ENCODE measurements at places on chromosomes 16 and 17.

GRCh38 chr16:65763640-65764305 is 602.7 kb upstream of the CDH5 start:
- no peak for DNase-seq

- no peak for DNase-seq
Observed at GRCh38 chr17:64022611-64023063, 2.2 kb upstream of the ICAM2 start.

DNA sequence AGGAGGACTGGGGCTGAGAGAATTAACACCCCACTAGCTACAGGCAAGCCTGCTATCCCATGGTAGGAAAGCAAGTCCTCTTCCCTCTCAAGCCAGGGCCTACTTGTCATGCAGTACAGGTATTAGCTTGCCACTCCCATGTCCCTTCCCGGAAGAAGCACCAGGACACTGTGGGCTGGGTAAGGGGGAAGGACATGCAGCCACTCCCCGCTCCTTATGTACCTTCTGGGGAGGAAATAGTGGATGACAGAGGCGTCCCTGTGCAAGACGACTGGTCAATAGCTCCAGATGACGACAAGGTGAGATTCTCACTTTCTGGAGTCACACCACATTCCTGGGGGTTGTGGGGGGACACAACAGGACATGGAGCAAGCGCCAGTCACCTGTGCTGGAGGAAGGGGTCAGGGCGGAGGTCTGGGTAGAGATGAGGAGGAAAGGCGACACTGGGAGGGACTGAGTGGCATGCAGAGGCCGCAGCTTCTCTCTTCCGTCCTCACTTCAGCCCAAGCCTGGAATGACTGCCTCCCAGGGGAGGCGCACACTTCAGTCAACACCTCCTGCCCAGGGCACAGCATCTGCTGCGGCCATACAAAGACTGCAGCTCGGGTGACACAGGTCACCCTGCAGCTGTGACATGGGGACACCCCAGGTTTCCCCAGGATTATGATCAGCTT is 15.1 kb upstream of the FOXJ1 start:
- DNase-seq = no peak

DNA sequence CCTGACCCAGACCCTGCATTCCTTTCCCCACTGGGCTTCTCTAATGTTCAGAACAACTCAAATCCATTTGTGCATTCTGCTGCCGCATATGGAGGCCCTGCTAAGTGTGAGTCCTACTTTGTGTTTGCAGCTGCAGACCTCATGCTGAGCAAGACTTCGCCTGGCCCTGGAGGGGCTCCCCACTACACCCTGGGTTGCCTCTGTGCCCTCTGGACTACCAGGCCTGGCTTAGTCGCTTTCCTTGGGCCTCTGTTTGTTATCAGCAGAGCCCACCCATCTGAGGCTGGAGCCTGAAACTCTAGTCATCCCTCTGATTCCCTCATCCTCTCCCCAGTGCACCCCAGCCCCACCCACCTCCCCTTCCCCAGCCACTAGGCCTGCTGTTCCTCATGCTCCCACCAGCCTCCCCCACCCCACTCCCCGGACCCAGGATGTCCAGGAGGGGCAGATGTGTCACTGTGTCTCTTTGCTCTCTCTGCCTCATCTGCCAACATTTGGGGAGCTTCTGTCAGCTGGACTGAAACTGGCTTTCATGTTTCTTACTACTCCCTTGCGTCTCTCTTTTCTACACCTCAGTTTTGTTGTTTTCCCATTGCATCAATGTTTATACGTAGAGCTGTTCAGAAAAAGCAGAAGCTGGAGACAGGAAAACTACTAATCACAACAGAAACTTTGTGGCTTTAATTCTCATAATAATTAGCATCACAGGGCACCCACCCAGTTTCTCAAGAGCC is 17.9 kb upstream of the CD300E start:
- no peak for DNase-seq

GRCh38 chr17:68957944-68958343 is 2.8 kb upstream of the ABCA8 start:
- no peak for DNase-seq

DNA sequence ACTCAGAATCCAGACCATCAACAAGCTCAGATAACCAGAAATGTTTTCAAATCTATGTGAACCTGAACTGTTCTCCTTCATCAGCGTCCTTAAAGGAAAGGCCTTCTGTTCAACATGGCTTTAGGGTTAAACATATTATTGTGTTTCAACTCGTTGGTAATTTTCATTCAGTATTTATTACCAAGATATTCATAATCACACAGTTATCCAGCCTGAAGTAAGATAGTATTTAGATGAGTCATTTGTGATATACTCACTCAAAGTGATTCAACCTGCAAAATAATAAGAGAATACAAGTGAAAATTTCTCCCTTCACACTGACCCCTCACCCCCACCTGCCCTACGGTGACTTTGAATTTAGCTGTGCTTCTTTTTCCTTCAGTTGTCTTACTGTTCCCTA is 3.0 kb downstream of the CYLD start:
- DNase-seq = no peak

- DNase-seq = no peak
Observed at GRCh38 chr16:62933929-62934328, 897.7 kb upstream of the CDH8 start.

Measured in stimulated activated CD8-positive, alpha-beta memory T cell treated with anti-CD3 and anti-CD28 coated beads, Interleukin-4, amount 100 ng/mL, for 1 hour (primary cell).